ENCODE measurements at places on chromosomes 6 and 20. TPM values are rescaled to one million over a fixed set of nuclear protein-coding genes. Genes with fewer than 3 reads are reported as not detected.

Gene SYNGAP1
- total RNA-seq = 5.0 TPM

Gene PSORS1C2
- not detected for total RNA-seq

Gene OR2H2
- total RNA-seq = not detected

Gene NR2E1
- total RNA-seq = not detected

Gene HELZ2
- total RNA-seq = 13.3 TPM

Gene CCDC170
- total RNA-seq = 0.49 TPM

Gene NINL
- 7.5 TPM for total RNA-seq

Gene CST1
- total RNA-seq = not detected

Gene MCHR2
- total RNA-seq = not detected

Gene MRPL18
- total RNA-seq = 19.3 TPM

Gene TP53TG5
- total RNA-seq = not detected

Gene CST5
- 0.63 TPM for total RNA-seq

Gene LYRM4
- total RNA-seq = 8.7 TPM

Gene UBD
- total RNA-seq = 7.4 TPM

Gene PANK2
- 11.4 TPM for total RNA-seq

Gene WFDC13
- not detected for total RNA-seq

Gene LRFN2
- 0.67 TPM for total RNA-seq

Gene PHIP
- total RNA-seq = 13.1 TPM

Gene GTSF1L
- total RNA-seq = not detected

Gene SSR1
- total RNA-seq = 136 TPM

Gene PSMB9
- 17.9 TPM for total RNA-seq

Gene ULBP2
- 0.34 TPM for total RNA-seq

Gene SYNE1
- 48.6 TPM for total RNA-seq

Gene MGME1
- total RNA-seq = 4.0 TPM

Gene VGLL2
- total RNA-seq = not detected

Gene MEP1A
- 1.2 TPM for total RNA-seq

Gene SLC16A10
- total RNA-seq = 24.1 TPM

Gene TRIM10
- 0.03 TPM for total RNA-seq

Gene JPH2
- 0.31 TPM for total RNA-seq

Gene NUS1
- total RNA-seq = 17.5 TPM

Gene RTEL1
- total RNA-seq = 15.4 TPM

Gene ARG1
- not detected for total RNA-seq

Gene ACTL10
- 2.7 TPM for total RNA-seq

Gene COL11A2
- total RNA-seq = 0.15 TPM

Gene CFAP61
- 0.43 TPM for total RNA-seq

All from pancreas (tissue), 10 donors.